Activated CD8-positive, alpha-beta T cell treated with anti-CD3 and anti-CD28 coated beads, Interleukin-2, amount 10 ng/mL, durations not matched to agents 7 days and 5 days (primary cell): ENCODE measurements at places on chromosomes 2 and 18.

DNA sequence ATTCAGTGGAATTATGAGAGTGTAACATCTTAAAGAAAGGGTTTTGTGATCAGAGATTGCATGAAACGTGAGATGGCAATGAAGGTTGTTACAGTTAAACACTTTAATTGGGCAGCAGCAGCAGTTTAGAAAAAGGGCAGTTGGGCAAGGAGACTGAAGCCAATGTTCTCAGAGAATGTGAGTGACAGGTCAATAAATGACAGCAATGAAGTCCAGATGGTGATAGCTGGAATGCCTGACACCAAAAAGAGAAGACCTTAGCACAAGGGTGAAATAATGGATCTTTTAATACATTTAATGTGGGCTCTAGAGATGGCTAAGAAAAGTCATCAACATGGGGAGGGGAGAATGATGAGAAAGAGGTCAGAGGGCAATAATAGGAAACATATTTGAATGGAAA is 89.4 kb upstream of the CDH7 start:
- H3K4me1 ChIP-seq: no peaks in the 10 kb centered on the region
- no peak overlapping the region for H3K27ac ChIP-seq
- DNase-seq: no peak
- no peaks in the 10 kb centered on the region for H3K36me3 ChIP-seq
- no peak overlapping the region for H3K4me3 ChIP-seq

GRCh38 chr2:200615247-200615646 is 29.4 kb downstream of the AOX1 start:
- H3K4me1 ChIP-seq: peaks cover 12% of the 10 kb centered on the region
- H3K4me3 ChIP-seq: no peak overlapping the region
- H3K27ac ChIP-seq: no peak overlapping the region
- no peak for DNase-seq
- peaks cover 6% of the 10 kb centered on the region for H3K27me3 ChIP-seq

GRCh38 chr2:158381978-158382377 is 74.6 kb downstream of the CCDC148 start:
- H3K36me3 ChIP-seq: no peaks in the 10 kb centered on the region
- H3K27ac ChIP-seq: no peak overlapping the region
- H3K4me3 ChIP-seq: no peak overlapping the region

DNA sequence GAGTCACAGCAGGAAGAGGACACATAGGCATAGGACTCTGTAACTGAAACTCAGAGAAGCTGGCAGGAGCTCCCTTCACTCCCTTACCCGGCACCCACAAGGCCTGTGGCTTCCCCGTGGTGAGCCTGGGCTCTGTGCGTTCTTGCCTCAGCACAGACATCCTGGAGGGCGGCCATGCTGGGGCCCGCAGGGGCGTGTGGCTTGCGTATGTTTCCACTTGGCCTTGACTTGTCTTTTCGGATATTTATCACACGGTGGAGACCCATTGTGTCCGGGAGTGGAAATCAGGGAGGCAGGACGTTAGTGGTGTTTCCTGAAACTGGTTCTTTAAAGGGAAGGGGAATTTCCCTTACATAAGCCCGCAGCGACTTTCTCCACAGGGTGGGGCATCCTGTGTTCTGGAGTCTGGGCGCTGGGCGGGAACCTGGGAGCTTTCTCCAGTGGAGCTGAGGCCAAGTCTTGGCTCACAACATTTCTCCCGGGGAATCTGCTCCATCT is 49.9 kb upstream of the EML6 start:
- peak; percentile 68 for DNase-seq
- H3K4me3 ChIP-seq: no peak overlapping the region
- peaks cover 40% of the 10 kb centered on the region for H3K4me1 ChIP-seq
- H3K27ac ChIP-seq: peak overlapping the region; percentile 25
- H3K36me3 ChIP-seq: peaks cover 32% of the 10 kb centered on the region
- H3K27me3 ChIP-seq: peaks cover 19% of the 10 kb centered on the region

- peaks cover 9% of the 10 kb centered on the region for H3K27me3 ChIP-seq
- no peaks in the 10 kb centered on the region for H3K4me1 ChIP-seq
- H3K4me3 ChIP-seq: no peak overlapping the region
- H3K27ac ChIP-seq: no peak overlapping the region
- no peak for DNase-seq
These were observed 5.1 kb upstream of the DCC start for GRCh38 chr18:52334896-52335295.

GRCh38 chr2:142877216-142877838 is at the start of gene KYNU:
Gene KYNU, plus strand, starts transcription at chr2:142877664. Its CDS starts 7,704 bp downstream, at chr2:142885368.
- no peaks in the 10 kb centered on the region for H3K27me3 ChIP-seq
- H3K27ac ChIP-seq: no peak within 1 kb of the TSS
- no peak for DNase-seq
- H3K36me3 ChIP-seq: no peaks in the 10 kb centered on the region
- H3K4me1 ChIP-seq: no peaks in the 10 kb centered on the region

DNA sequence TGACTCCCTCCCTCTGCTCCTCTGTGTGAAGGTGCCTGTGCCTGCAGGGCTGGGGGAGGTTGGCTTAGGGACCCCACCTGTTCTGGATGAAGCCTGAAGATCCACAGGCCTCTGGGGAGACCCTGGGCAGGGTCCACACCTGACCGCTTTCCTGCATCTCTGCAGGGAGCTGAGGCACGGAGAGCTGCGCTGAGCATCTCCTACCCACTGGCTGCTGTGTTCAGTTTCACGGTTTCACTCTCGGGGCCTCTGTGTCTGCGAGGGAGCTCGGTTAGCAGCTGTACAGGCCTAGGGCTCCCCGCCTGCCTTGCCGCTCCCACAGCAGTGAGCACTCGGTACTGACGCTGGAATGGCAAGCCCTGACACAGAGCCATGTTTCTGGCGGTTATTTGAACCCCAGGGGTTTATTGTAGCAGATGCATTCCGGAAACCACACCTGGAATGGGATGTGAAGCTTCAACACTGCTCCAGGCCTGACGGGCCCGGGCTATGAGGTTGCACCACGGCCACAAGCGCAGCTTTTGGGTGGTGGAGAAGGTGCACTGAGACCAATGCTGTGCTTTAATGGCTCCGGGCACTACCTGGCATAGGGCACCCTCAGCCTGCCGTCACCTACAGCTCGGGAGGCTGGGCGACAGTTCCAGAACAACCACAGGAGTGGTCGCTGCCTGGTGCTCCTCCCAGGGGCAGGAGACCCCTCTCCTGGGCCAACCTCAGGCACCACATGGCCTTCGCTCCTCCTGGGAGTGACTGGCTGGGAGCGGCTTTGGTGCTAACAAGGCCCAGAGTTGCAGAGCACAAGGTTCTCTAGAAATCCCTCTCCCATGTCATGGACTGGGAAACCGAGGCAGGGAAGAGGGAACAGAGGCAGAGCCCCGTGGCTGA is 257.9 kb downstream of the NDUFA10 start:
- DNase-seq: no peak
- no peaks in the 10 kb centered on the region for H3K27me3 ChIP-seq
- H3K4me3 ChIP-seq: no peak overlapping the region
- no peaks in the 10 kb centered on the region for H3K4me1 ChIP-seq

- H3K36me3 ChIP-seq: no peaks in the 10 kb centered on the region
- H3K27me3 ChIP-seq: no peaks in the 10 kb centered on the region
- no peak overlapping the region for H3K4me3 ChIP-seq
These were observed 455.1 kb upstream of the HS6ST1 start for GRCh38 chr2:128773641-128774319.

- H3K4me1 ChIP-seq: no peaks in the 10 kb centered on the region
- H3K27ac ChIP-seq: no peak overlapping the region
- H3K36me3 ChIP-seq: no peaks in the 10 kb centered on the region
These were observed 36.7 kb downstream of the ASAP2 start for GRCh38 chr2:9243357-9243756.

DNA sequence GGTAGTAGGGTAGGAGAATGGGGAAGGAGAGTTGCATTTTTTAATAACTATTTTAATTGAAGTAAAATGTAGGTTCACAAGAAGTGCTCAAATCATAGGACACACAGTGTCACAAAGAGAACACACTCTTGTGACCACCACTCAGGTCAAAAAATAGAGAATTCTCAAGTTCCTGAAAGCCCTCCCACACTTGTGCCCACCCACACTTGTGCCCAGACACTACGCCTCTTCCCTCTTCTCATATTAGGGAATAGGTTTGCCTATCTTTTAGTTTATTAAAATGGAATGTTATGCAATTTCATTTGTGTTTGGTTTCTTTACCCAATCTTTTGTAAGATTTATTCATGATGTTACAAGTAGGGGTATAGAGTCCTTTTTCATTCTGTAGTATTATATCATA is 67.2 kb downstream of the UGGT1 start:
- no peak for DNase-seq
- no peak overlapping the region for H3K27ac ChIP-seq
- H3K27me3 ChIP-seq: no peaks in the 10 kb centered on the region
- peaks cover 61% of the 10 kb centered on the region for H3K36me3 ChIP-seq

GRCh38 chr18:11991021-11991795 is 9.9 kb downstream of the IMPA2 start:
- H3K27me3 ChIP-seq: no peaks in the 10 kb centered on the region
- no peak overlapping the region for H3K27ac ChIP-seq
- H3K36me3 ChIP-seq: no peaks in the 10 kb centered on the region
- H3K4me1 ChIP-seq: peaks cover 15% of the 10 kb centered on the region
- H3K4me3 ChIP-seq: no peak overlapping the region
- DNase-seq: no peak

GRCh38 chr2:228599297-228599696 is 417.8 kb upstream of the SPHKAP start:
- H3K27me3 ChIP-seq: no peaks in the 10 kb centered on the region
- H3K27ac ChIP-seq: no peak overlapping the region
- no peak for DNase-seq
- H3K4me3 ChIP-seq: no peak overlapping the region
